ENCODE measurements at places on chromosomes 11 and 22.

DNA sequence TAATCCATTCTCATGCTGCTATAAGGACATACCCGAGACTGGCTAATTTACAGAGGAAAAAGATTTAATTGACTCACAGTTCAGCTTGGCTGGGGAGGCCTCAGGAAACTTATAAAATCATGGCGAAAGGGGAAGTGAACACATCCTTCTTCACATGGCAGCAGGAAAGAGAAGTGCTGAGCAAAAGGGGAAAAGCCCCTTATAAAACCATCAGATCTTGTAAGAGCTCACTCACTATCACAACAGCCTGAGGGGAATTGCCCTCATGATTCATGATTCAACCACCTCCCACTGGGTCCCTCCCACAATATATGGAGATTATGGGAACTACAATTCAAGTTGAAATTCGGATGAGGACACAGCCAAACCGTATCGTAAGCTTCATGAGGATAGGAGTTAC is 3.8 kb upstream of the CYB5R2 start:
- DNase-seq: peak; percentile 92

- DNase-seq: no peak
Observed at GRCh38 chr11:4454021-4454420, 4.9 kb downstream of the OR52K2 start.

GRCh38 chr11:133661846-133662245 is 129.5 kb upstream of the OPCML start:
- DNase-seq: no peak

DNA sequence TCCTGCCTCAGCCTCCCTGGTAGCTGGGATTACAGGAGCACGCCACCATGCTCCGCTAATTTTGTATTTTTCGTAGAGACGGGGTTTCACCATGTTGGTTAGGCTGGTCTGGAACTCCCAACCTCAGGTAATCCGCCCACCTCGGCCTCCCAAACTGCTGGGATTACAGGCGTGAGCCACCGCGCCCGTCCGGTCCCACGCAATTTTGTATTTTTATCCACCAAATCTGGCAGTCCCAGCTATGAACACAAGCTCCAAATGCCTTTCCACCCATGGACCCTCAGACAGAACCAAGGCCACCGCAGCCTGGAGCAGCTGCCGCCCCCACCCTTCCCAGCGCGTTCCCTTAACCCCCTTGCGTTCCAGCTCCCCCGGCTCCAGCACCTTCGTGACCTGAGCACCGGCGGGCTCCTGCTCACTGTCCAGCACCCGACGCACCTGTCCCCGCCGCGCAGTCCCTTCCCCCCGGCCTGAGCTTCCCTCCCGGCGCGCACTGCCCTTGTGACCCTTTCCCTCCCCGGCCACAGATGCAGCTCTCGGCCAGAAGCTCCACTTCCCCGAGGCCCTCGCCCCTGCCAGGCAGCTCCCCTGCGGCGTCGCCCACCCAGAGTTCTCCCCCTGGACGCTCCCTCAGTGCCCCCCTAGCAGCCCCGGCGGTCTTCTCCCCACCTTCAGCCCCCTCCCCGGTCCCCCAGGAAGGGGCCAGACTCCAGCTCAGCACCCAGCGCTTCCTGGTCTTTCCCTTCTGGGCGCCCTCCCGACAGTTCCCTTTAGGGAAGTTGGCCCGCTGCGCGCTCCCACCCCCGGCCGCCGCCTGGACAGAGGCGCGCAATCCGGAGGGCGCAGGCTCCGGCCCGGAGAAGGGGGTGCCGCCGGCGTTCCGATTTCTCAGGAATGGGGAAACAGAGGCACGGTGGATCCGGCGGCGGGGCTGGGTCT is 5.6 kb upstream of the ZBED4 start:
- peak; percentile 74 for DNase-seq

DNA sequence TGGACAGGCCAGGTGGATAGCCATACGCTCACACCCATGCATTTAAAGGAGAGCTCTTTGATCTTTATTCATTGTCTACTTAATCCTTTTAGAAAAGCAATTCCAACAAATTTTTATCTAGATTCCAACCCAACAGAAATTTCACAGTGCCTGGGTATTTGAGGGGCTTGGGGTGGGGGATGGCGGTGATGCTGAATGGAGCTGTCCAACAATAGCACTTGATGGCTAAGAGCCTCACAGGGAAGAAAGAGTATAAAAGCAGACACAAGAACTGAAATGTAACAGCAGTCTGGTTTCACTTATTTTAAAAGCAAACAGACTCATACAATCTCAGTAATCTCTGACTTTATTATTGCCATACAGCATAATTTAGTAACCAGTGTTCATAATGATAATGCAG is 101.8 kb upstream of the SORL1-AS1 start:
- DNase-seq: no peak

GRCh38 chr11:132373405-132374143 is 1003.2 kb downstream of the NTM start:
- DNase-seq: no peak

All from suppressor macrophage treated with lipopolysaccharide for 1 hour (primary cell).